ENCODE measurements at places on chromosomes 16 and 17.

DNA sequence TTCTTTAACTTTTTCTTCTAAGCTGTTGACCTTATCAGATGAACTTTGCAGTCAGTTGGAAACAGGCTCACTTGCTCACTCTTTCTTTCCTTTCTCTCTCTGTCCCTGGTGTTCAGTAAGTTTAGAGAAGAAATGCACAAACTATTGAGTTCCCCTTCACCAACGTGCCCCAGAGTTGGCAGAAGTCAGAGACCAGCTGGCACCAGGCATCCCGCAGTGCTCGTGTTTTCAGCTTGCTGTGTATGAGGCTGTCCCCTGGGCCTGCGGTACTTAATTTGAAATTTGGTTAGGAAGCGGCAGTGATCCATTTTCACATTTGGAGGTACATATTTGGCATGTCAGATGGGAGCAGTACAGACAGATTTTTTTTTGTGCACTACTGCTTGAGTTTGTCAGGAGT is 258.6 kb downstream of the SNX29 start:
- DNase-seq, result no peak

GRCh38 chr16:12538667-12539091 is 265.0 kb downstream of the CPPED1 start:
- DNase-seq, result no peak

- no peak for DNase-seq
These were observed 34.3 kb upstream of the SLC12A3 start for GRCh38 chr16:56830669-56831068.

DNA sequence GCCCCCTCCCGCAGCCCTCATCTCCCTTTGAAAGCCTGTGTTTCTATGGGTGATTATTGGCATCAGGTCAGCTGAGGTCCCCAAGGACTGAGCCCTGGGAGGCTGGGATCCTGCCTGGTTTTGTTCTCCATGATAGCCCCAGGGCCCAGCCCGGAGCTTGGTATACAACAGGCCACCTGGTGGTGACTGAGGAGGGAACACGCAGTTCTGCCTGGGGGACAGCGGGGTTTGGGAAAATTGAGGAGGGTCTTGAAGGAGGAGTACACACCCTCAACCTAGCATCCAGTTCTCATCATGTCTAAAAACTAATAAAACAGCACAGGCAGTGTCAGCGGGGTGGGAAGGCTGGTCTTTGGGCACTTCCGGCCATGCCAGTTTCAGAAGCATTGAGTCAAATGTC is 335.1 kb downstream of the CPPED1 start:
- DNase-seq, result no peak

DNA sequence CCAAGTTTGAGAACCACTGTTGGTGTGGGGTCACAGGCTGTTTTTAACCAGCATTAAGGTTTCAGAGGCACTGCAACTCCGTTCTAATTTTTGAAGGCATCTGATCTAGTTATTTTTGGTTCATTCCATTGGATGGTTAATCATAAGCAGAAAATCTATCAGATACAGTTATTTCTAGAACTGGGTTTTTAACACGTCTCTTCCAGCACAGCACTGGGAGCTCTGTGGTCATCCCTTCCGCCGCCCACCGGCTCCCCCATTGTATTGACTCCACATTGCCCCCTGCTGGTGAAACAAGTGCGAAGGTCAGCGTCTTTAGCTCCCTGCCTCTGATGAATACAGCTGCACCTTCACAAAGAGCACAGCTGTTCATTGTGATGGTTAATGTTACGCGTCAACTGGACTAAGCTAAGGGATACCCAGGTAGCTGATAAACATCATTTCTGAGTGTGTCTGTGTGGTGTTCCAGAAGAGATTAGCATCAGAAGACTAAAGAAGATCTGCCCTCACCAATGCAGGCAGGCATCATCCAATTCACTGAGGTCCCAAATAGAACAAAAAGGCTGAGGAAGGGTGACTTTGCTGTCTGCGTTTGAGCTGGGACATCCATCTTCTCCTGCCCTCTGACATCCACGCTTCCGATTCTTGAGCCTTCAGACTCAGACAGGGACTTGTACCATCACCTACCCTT is 8.5 kb downstream of the CCL18 start:
- DNase-seq, result peak; percentile 29

DNA sequence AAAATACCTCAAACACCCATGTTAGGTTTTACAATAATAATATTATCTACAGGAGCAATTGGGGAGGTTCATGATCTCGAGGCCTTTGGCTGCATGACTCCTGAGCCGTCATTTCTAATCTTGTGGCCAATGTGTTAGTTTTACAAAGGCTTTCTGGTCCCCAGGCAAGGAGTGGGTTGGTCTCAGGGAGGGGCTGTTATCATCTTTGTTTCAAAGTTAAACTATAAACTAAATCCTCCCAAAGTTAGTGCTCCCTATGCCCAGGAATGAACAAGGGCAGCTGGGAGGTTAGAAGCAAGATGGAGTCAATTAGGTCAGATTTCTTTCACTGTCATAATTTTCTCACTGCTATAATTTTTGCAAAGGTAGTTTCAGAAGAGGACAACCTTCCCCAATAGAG is 9.1 kb upstream of the CCL5 start:
- no peak for DNase-seq

DNA sequence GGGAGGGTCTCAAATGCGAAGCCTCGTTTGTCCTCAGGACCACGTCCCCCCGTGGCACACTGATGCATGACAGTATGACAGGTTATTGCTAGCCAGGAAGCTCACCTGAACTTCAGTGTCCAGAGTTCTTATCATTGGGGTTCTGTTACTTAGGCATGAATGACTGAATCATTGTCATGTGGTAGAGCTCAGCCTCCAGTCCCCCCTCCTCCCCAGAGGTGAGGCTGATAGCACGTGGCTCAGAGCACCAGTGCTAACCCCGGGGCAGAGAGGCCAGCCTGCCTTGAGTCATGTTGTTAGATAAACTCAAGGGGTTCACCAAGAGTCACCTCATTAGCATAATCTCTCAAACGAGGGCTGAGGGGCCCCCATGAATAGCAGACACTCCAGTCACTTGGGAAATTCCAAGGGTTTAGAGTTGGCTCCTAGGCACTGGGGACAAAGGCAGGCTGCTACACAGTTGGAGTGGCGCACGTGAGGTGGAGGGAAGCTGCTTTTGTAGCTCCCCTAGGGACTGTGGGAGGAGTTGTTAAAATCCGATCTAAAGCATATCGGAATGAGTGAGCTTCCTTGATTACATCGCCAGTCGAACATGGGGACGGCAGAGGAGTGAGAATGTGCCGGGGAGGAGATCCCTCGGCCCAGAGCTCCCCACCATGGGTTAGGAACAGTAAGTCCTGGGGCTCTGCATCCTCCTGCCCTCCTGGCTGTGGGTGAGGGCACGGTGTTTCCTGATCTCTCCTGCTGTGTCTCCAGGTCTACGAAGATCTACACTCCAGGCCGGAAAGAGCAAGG is 18.2 kb downstream of the DHX38 start:
- no peak for DNase-seq

- DNase-seq, result no peak
These were observed 10.8 kb downstream of the THRA start for GRCh38 chr17:40073454-40074174.

DNA sequence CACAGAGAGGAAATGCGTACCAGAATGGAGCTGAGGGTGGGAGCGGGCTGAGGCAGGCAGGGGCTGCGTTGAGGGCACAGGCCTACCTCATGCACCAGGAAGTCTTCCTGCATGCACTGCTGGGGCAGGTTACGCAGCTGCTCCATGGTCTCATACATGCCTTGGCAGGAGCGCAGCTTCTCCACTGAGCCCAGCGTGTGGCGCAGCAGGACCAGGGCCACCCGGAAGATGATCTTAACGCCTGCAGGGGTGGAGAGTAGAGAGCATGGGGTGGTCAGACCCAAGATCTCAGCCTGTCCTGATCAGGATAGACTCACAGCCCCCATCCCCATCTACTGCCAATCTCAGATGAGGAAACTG is 3.4 kb upstream of the CD2BP2 start:
- DNase-seq, result no peak

GRCh38 chr17:52181782-52182181 is 23.3 kb upstream of the CA10 start:
- DNase-seq, result no peak

DNA sequence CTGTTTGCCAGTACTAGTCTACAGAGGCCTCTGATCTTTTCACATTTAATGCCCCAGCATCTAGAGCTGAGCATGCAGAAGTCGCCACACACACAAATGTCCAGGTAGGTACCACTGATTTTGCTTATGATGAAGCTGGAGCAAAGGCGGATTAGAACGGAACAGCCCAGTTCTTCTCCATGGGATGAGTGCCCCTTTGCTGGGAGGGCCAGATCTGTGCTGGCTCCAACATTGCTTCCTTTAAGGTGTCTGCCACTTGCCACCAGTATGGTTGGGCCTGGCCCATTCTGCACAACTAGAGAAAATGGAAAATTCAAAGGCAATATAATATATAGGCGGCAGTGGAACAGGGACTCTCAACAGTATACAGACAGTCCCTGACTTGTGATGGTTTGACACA is 2.2 kb upstream of the MNT start:
- no peak for DNase-seq

DNA sequence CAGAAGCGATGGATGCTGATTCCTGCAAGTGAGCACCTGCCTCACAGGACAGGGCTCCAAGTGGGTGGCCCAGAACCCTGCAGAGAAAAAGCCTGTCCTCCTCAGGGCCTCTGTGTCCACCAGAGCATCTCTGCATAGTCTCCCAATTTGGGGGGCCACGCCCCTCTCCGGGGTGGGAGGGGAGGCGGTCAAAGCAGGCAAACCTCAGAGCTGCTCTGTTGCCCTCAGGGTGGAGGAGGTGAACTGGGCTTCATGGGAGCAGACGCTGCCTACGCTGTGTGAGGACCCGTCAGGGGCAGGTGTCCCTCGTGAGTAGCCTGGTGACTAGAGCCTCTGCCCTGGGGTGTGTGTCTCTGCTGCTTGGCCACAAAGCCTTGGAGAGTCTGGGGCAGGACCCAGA is 19.3 kb downstream of the TRPV2 start:
- no peak for DNase-seq

GRCh38 chr16:89194340-89195311 is 5.7 kb downstream of the SLC22A31 start:
- no peak for DNase-seq

DNA sequence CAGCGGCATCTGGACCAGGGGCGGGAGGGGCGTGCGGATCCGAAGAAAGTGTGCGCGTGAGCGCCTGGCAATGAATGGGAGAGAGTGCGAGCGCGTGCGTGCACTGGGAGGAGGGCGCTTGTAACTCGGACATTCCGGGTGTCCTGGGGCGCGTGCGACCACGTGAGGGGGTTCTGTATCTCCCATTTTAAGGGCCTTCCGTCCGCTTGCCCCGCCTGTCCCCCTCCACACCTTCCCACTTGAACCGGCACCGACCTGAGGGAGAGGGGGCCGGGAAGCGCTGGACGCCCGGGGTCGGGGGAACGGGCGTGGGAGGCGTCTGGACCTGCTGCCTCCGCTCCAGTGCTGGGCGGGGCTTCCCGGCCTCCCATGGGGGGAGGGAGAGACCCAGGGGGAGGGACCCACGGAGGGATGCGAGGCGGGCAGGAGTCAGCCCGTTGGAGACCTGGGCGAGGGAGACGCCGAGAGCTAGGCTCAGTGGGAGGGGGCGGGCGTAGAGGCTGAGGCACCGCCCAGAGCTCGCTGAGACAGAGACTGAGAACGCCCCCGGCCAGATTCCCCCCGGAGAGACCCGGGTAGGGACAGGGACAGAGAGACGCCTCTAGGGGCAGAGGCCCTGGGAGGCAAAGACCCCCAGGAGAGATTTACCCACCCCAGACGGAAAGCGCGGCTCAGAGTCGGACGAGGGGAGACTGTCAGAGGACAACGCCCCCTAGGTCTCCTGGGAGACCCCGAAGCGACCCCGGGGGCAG is at the start of gene KREMEN2:
TSS of gene KREMEN2 (plus strand) at position 553 of the 752 bp plus-strand sequence. CDS start 246 bp downstream, outside the sequence.
- DNase-seq, result no peak

- DNase-seq, result no peak
These were observed 166.3 kb downstream of the ANKFN1 start for GRCh38 chr17:56319531-56319930.

GRCh38 chr16:79143026-79143425 is 457.5 kb downstream of the MAF start:
- DNase-seq, result no peak

DNA sequence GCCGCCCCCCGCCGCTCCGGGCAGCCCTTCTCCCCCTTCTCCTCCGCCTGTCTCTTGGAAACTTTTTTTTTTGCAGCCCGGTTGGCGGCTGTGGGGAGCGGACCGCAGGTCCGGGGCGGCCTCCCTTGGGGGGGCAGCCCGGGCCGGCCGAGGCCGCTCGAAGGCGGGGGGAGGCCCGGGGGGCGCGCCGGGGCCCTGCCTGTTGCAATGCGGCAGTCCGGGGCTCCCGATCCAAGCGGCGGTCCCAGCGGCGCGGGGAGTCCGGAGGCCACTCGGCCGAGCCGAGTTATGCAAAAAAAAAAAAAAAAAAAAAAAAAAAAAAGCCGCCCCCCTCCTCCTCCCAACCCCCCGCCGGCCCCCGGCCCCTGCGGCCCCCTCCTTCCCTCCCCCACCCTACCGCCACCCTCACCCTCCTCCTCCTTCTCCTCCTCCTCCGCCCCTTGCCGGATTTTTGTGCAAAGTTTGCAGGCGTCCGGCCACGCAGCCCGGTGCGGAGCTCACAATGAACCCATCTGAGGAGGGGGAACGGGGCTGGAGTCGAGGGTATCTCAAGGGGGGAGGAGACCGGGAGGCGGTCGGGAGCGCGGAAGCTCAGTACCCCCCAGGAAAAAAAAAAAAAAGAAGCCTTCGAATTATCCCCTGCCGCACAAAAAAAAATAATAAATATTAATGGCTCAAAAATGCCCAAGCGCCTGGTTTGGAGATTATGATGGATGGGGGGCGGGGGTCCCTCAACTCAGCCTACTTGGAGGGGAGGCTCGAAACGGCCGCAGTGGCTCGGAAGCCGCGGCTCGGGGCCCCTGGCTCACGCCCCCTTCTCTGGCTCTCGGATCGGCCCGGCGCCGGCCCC is at the start of gene ZNF423:
TSS of gene ZNF423 (minus strand) at position 291 of the 850 bp plus-strand sequence. CDS start 338 bp downstream, outside the sequence.
- DNase-seq, result no peak

DNA sequence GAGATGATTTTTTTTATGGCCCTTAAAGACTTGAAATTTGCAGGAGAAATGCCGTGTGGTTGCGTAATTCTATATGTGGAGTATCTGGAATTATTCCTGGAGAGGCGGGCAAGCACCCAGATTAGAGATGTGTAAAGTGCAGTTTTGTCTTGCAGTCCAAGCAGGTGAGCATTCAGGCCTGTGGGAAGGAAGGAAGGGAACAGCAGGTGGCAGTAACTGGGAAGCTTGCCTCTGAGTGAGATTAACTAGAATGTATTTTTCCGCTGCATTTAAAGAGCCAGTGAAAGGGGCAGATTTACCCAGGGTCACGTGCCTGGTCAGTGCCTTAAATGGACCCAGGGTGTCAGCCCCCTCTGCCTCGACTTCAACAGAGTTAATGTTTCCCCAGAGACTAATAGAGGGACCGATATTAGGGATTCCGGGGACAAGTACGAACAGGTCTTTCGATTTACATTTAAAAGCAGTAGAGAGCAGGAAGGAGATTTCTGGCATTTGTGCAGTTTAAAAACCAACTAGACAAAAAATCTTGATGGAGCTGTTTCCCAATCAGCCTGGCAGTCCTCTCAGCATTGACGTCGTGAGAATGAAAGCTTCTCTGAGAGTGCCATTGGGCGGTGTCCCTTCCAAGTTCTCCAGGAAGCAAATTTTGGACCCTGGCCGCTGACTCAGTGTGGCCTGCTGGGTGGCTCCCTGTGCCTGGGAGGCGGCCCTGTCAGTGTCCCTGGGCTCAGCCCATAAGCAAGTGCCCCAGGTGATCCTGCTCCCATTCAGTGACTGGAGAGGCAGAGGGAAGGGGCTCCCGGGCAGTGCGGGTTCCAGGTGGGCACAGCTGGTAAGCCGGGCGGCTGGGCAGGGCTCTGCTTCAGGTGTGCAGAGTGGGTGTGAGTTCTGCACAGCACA is 38.2 kb downstream of the KSR1 start:
- DNase-seq, result no peak

Data from activated T-cell treated with anti-CD3 and anti-CD28 coated beads for 1 hour (primary cell).